ENCODE measurements at places on chromosomes 2 and 18.

GRCh38 chr2:174138161-174138560, 110.2 kb downstream of the OLA1 start:
- no peak for DNase-seq

- DNase-seq, result no peak
Measured at GRCh38 chr2:99701503-99701902, 211.7 kb upstream of the REV1 start.

DNA sequence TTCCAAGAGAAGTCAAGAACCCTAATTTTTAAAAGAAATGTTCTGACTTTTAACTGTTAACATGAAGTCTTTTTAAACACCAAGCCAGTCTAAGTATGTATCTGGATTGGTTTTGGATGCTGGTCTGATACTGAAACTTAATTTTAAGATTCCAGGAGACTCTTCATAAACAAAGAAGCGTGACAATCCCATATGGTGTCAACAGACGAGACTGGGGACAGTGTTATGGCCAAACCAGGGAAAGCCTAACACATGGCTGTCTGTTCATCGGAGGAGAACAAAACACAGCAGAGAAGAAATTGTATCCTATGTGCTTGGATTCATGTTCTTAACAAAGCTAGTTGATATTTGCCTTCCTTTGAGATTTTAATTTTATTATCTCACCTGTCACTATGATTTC, 80.5 kb upstream of the UPP2 start:
- DNase-seq, result no peak

- no peak for DNase-seq
Measured at GRCh38 chr2:205212357-205212756, 469.9 kb upstream of the NRP2 start.

DNA sequence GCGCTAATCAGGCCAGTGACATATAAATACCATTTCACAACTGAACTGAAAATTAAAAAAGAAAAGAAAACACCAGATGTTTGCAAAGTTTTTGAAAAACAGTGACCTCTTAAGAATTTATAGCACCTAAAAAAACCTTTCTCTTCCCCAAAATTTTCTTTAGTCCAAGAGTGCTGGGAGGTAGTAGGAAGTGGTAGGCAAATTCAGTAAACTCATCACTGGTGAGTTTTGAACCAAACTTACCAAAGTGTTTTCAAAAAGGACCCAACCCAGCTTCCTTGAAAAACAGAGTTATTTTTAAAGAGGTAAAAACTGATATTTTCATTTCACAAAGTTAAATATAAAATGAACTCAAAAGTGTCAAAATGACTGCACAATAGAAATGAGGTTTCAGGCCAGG, 90.4 kb downstream of the TMEM247 start:
- DNase-seq, result no peak

DNA sequence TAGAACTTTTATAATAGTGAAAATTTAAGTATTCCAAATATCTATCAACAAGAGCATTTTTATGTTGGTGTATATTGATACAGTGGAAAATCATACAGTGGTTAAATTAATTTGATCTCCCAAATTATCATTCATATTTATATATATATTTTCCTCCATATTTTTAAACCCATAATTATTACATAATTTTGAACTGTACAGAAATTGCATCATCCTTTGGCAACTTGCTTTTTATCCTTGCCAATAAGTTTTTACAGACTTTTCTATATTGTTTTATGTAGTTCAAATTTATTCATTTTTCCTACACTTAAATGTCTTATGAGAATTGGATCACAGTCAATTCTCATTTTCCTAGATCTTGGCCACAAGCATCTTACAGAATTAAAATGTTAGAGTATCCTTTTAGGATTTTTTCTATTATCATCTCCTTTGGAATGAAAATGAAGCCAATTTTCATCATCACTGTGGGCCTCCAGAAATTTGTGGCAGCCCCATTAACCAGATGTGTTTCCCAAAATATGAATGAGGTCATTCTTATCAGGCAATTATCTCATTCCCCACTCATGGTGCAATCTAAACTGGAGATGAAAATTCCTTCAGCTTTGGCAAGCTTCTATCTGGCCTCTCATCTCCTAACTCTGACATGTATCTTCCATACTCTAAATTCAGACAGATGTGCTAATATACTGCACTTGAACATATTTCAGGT, 94.2 kb upstream of the DLGAP1 start:
- no peak for DNase-seq

- DNase-seq, result no peak
Measured at GRCh38 chr18:63322908-63323634, 3.5 kb upstream of the BCL2 start.

DNA sequence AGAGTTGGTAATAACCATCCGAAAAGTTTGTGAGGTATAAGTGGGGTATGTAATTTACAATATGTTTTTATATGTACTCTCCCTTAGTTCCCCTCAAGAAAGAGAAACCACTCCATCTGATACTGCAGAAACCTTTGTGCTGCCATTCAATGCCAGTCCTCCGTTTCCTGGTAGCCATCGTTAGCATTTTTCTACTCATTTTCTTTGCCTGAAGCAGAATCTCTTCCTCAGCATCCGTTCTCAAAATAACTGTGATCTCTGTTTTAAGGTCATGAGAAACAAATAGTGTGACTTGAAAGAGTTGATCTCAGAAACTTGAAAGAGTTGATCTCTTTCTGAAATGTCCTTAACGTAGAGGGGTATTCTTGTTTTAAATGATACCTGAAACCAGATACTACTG, 996 bp downstream of the PTCD3 start:
- DNase-seq, result no peak

DNA sequence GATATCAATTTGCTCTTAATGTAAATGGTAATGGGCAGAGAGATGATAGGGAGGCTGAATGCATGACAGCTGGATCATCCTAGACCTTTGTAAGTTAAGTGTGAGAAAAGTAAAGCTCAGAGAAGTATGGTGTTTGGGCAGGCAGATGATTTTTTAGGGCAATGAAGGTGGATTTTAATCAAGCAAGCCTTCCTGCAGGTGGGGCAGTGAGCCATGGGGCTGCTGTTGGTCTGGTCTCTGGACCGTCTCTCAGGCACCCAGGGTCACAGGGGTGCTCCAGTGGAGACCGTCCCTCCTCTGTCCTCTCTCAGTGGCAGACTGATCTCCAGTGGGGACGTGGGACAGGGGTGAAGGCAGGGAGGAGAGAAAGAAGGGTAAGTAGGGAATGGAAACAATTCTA, 69.8 kb upstream of the STK17B start:
- no peak for DNase-seq

- no peak for DNase-seq
Measured at GRCh38 chr18:78596794-78597345, 382.7 kb upstream of the SALL3 start.

DNA sequence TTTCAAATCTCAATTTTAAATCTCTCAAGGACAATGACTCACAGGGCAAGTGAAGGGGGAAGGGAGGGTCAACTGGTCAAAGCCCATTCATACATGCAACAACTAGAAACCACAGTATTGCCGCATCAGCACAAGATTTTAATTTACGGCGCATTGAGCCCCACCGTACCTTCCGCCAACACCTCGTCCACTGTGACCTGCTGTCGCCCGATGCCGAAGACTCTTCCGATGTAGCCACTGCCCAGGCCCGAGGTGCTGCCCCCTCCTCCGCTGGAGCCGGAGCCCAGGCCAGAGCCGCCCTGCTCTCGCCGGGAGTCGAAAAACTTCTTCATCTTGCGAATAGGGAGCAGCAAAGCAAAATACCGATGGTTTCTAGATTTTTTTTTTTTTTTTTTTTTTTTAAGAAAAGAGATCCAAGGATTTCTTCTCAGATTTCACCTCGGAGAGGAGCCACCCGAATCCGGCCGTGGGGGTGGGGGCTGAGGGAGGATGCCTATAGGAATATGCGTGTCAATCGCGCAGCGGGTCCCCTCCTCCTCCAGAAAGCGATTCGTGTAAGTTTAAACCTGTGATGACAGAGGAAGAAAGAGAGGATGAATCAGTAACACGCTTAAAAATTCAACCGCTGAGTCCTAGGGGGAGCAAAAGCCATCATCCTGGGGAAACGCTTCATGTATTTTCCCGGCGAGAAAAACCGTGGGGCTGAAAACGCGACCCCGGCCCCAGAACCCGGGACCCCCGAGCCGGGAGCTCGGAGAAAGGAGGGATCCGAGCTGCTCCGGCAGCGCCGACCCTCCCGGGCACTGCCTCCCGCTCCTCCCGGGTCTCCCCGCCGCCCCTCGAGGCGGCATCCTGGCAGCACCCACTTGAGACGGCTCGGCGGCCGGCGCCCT, 584 bp downstream of the AAK1 start:
- peak; percentile 53 for DNase-seq

DNA sequence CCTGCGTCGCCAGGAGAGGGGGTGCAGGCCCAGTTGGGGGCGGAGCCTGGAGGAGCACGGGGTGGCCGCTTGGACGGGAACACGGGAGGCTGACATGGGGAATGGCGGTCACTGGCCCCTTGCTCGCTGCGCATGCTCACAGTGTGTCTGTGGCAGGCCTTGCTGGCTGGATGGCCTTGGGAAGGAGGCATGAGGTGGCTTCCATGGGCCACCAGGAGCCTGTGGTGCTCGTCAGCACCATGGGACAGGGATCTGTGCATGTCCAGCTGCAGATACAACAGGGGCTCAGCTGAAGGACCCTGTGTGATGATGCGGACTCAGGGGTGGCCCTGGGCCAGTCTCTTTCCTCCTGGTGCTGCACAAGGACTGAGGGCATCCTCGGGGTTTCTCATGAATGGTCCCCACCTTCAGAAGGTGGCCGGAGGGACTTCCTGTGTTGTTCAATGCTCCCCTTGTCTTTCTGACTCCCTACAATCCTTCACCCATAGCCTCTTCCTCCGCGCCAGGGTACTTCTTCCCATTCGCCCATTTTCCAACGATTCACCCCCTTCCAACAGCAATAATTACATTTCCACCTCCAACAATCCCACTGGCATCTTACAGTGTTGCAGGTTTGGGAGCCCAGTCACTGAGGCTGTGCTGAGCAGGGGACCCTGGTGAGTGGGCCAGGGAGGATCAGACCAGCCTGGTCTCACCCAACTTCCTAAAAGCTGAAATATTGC, 3.4 kb upstream of the SP140L start:
- no peak for DNase-seq

DNA sequence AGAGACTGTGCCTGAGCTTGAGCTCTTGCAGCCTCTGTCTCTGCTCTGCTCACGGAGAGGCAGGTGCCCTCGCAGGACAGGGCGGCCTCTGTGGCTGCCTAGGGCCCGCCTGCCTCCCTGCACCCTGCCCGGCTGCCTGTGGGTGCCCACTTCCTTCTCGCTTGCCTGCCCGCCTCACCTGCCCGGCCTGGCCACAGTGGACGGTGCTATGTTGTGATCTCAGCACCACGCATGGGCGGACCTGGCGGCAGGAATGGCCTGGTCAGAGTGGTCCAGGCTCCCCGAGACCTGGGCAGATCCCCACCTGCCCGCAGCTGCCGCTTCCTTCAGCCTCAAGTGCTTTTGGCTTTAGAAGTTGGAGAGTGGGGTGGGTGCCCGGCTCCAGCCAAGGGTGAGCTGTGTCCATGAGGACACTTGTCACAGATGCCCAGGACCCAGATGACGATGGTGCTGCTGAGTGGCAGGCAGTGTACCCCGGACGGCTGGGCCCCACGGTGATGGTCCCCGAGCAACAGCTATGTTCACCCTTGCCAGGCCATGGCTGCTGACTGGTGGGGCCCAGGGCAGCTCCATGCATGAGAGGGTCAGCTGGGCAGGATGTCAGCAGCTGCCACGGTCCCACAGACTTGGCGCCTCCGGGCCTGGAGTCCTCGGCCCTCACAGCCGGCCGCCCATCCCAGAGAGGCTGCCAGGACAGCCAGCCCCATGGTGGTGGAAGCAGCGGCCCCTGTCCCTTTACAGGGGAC, 25.3 kb downstream of the RTP5 start:
- DNase-seq, result no peak

DNA sequence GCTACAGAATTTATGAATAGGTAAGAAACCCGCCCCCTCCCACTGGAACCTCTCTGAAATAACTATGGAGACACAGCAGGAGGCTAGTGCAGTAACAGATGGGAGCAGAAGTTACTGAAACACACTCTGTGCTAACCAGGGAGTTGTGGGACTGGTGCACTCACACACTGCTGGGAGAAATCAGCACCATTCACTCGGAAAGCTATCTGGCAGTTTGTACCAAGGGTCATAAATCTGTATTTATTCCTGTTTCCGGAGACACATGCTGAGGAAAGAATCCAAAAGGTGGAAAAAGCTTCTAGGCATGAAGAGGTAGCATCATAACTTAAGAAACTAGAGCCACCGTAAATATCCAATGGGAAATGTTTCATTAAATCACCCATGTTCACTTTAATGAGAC, 39.9 kb downstream of the TGFA start:
- DNase-seq, result no peak

- no peak for DNase-seq
Measured at GRCh38 chr2:197010200-197011020, 83.9 kb upstream of the PGAP1 start.

DNA sequence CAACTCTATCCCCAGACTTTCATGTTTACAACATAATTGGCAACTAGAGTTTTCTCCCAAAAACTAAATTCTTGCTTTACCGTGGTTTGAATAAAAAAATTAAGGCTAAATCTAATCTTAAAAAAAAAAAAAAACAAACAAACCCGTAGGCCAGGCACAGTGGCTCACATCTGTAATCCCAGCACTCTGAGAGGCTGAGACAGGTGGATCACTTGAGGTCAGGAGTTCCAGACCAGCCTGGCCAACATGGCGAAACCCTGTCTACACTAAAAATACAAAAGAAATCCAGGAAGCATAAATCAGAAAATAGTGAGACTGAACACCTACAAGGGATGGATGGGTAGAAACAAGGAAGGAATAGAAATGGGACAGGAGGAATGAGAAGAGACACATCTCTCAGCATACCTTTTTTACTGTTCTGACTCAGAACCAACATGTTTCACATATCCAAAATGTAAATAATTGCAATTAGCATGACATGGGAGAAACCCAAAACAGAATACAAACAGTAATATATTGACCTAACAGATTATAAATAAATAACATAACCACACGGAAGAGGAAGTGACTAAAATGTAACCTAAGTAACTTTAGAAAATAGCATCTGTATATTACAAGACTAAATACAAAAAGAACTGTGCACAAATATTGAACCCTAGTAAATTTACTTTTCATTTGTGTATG, 17.5 kb downstream of the MGAT4A start:
- DNase-seq, result no peak

- no peak for DNase-seq
Measured at GRCh38 chr2:168907940-168908662, 7.0 kb downstream of the G6PC2 start.

DNA sequence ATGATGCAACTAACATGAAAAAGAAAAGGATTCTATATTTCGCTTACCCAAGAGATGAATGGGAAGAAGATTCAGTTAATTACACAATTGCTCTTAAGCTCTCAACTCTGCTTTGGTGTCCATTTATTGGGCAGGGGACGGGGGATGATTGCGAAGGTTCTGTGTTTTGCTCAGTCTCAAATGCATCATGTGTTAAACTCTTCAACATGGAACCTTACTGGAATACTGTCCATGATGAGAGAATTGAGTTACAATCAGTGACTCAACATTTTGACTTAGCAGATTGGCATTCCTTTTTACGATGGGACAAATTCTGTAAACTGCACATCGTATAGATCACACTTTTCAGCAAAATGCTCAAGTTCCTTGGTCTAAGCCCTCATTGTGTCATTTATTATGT, 135.6 kb downstream of the RBMS1 start:
- no peak for DNase-seq

- no peak for DNase-seq
Measured at GRCh38 chr2:179772346-179772745, 89.1 kb downstream of the ZNF385B start.

GRCh38 chr2:108560895-108561530, 26.7 kb downstream of the LIMS1 start:
- DNase-seq, result no peak
